CD4-positive, alpha-beta T cell treated with Interferon alpha-2 for 1 hour (primary cell): ENCODE measurements at places on chromosomes 4 and X.

- DNase-seq, result peak; percentile 36
Measured at GRCh38 chr4:183987987-183988392, 82.9 kb downstream of the STOX2 start.

GRCh38 chr4:98261405-98262291, 464 bp downstream of the RAP1GDS1 start:
- no peak for DNase-seq

DNA sequence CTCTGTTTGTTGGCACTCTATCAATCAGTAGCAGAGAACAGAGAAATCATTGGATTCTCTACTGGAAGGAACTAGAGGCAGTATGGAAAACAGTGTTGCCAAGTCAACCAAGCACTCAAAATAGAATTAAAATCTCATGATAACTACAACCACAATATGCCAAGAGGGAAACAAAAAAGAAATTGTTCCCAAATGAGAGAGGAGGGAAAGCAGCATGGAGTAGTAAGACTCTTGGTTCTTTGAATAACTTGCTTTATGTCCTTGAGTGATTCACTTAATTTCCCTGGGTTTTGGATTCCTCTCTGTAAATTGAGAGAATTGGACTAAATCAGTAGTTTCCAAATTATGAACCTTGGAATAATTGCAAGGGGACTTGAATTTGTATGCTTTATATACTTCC, 285.5 kb upstream of the ANKRD50 start:
- no peak for DNase-seq

GRCh38 chr4:118082182-118082581, 47.9 kb downstream of the NDST3 start:
- DNase-seq, result no peak

DNA sequence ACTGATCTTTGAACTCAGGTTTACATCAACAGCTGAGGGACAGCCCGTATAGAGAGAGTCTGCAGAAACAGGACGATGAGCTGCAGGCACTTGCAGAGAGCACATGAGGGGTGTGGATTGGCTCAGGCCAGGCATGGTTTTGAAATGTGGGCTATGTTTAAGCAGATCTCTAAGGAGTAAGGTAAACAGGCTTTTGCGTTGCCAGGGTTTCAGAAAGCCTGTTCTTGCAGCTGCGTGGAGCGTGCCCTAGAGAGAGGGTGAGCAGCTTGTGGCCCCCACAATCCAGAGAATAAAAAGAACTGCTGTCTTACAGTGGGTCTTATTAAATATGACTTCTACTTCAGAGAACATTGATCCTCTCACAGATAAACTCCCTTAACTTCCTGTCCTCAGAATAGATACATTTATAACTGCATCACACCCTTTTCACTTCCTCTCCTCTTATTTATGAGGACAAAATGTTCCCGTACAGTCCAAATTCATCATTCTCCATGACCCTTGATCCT, 64.1 kb downstream of the TMA16 start:
- DNase-seq, result peak; percentile 47

DNA sequence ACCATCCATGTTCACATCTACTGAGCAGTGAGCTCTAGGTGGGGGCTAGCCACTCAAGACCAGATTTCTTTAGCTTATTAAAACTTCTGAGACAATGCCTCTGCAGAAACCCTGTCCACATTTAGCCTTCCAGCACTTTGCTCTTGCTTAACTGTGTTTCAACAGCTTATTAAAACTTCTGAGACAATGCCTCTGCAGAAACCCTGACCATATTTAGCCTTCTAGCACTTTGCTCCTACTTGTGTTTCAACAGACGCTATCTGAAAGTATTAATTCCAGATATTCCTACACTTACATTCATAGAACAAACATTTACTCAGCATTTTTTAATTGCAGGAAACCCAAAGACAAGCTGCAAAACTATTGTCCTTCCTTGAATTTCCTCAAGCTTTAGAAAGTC, 91.9 kb downstream of the SEL1L3 start:
- DNase-seq, result no peak

- DNase-seq, result no peak
Measured at GRCh38 chrX:15437724-15438123, 53.5 kb upstream of the VEGFD start.

GRCh38 chrX:112819813-112820212, 20.8 kb downstream of the AMOT start:
- DNase-seq, result no peak

DNA sequence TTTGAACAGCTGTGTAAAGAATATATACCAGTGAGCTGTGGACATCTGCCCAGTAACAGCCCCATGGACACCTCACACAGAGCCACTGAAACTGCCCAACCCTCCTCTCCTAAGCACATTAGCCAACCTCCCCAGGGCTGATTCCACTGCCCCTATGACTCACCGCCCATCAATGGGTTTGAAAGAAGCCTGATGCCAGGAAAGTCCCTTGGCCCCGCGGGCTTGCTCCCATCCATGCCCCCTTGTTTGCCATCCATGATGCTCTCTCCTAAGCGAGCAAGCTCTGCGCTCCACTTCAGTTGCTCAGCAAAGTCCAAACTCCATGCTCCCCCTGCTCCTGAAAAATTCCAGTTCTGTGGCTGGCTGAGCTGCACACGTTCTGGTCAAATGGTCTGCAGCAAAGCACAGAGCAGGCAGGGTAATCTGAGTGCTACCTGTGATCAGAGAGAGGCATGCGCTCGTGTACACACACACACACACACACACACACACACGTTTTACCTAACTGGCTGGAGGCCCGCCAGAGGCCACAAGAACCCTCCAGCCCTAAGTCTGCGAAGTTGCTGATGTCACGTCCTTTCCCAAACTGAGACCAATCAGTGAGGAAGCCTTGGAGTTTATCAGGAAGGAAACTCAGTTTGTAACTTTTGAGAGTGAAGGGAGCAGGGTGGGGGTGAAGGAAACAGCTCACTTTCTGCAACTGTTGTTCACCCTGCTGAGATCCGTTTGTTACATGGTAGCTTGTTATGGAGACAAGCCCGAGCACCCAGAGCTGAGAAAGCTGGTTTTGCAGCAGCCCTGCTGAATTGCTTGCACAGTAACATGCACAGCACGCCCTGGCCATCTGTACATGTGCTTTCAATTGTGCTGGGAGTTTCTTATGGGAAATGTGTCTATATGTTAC, at the start of gene ASB9:
TSS of gene ASB9 (minus strand) at position 466 of the 904 bp plus-strand sequence. CDS start at position 257, 209 bp downstream.
- DNase-seq, result peak; percentile 45

- DNase-seq, result no peak
Measured at GRCh38 chr4:52051615-52052474, 741 bp downstream of the SPATA18 start.

GRCh38 chr4:8403173-8403753, 37.3 kb downstream of the ACOX3 start:
- peak; percentile 46 for DNase-seq

DNA sequence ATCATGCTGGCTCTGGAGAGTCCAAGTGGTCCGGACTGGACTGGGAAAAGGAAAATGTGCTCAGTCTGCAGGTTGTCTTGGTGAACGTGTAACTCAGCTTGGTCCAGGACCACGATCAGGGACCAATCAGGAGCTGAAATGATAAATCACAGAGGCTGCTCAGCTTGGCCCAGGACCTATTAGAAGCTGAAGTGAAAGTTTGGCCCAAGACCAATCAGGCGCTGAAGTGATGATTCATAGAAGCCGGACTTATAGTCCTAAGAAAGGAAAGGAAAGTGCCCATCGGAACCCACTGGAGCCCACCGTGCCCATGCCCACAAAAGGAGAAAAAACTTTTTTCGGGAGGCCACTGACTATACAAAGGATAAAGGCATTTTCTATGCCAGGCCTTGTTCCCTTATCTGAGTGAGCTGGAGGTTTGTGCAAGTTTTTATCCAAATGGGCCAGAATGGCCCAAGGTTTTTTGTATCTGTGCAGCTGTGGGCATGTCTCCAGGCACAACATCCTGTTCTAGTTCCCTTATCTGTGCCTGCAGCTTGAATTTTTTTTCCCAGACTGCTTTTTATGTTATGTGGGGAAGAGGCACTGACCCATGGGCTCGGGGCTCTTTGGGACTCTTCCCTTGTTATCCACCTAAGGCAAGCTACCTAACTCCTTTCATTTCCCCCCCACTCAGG, 194.4 kb downstream of the FAM133A start:
- no peak for DNase-seq

DNA sequence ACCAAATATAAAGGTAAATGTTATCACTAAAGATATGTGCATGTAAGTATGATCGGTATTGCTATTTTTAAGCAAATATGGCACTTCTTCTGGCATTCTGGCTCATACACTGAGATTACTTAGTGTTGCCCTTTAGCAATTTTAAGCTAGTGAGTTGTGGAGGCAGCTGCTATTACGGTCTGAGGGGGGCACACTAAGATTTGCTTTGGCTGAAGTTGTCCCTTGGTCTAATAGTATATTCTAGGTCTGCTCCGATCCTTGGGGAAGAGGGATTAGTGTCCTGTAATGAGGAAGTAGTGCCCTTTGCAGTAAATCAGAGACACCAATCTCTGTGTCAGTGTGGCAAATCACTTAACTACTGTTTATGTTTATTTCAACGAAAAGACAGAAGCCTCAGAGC, 196.5 kb upstream of the FTHL17 start:
- DNase-seq, result no peak

- no peak for DNase-seq
Measured at GRCh38 chrX:13452283-13452682, 117.1 kb upstream of the EGFL6 start.

GRCh38 chrX:48676893-48677270, 6.7 kb upstream of the WAS start:
- peak; percentile 31 for DNase-seq

DNA sequence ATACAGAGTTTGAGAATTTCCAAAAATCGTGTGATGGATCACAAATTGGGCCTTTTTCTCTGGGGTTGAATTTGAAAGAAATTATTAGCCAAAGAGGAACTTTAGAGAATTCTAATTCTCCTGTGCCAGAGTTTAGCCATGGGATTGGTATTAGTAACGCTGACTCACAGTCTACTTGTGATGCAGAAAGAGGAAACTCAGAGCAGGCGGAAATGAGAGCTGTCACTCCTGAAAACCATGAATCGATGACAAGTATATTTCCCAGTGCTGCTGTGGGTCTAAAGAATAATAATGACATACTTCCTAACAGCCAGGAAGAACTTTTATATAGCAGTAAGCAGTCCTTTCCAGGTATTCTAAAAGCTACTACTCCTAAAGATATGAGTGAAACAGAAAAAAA, 64.9 kb downstream of the N4BP2 start:
- peak; percentile 18 for DNase-seq

DNA sequence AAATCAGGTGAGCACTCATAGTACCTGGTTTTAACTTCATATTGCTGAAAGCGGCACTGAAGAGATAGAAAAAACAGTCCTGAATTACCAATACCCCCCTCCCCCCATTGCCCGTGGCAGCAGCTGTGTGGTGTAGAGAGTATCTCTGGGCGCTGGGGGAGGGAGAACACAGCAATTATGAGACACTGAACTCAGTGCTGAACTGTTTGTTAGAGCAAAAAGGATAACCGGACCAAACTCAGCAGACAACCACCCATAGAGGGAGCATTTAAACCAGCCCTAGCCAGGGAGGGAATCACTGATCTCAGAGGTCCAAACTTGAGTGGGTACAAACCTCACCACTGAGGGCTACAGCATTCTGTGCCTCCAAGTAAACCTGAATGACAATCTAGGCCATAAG, 457.4 kb upstream of the TEX13C start:
- DNase-seq, result no peak

DNA sequence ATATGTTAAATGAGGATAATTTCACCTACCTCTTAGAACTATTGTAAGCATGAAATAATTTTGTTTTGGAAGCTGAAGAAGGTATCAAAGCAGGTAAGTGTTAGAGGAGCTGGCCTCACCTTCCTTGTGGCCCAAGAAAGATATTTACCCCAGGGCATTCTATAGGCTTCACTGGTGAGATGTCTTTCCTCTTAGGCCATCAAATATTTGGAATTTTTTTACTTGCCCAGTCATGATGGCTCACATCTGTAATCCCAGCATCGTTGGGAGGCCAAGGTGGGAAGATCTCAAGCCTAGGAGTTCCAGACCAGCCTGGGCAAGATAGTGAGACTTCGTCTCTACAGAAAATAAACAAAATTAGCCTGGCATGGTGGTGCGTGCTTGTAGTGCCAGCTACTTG, 6.1 kb upstream of the SMS start:
- no peak for DNase-seq

GRCh38 chr4:88629826-88630225, 37.5 kb downstream of the HERC3 start:
- no peak for DNase-seq

DNA sequence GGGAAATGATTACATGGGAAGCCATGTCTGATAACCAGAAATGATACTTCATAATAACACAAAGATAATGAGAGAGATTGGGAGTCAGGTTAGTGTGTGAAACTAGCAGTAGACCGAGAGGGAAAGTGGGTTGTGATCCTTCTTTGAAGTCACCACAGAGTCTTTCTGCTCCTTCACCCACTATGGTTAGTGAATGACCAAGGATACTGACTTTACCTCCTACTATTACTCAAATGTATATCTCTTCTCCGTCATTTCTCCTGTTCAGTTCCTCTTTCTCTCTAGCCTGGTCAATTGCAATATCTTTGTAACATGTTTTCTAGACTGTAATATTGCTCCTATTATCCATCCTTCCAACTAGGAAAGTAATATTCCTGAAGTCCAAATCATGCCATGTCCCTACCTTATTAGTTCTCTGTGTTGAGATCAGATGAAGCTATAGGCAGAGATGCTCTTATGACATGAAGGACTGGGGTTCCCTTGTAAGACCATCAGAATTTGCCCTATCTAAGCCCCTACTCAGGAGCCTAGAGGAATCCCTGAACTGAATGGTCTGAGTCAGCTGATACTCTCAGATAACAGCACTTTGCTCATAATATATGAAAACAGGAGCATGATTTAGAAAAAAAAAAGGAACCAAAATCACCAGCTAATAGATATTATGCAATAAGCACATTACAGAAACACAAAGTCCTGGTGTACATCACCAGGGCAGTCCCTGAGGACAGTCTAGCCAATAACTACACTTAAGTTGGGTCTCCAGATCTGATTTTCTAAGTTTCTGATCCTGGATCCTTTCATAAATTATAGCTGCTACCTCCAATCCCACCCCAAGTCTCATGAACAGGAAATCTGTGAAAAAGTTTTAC, 81.2 kb downstream of the SHROOM3 start:
- DNase-seq, result no peak

- no peak for DNase-seq
Measured at GRCh38 chr4:33606951-33607350, 2637.4 kb downstream of the ARAP2 start.
